ENCODE measurements at places on chromosomes 5 and 9. TPM values are rescaled to one million over a fixed set of nuclear protein-coding genes. Genes with fewer than 3 reads are reported as not detected.

DNA sequence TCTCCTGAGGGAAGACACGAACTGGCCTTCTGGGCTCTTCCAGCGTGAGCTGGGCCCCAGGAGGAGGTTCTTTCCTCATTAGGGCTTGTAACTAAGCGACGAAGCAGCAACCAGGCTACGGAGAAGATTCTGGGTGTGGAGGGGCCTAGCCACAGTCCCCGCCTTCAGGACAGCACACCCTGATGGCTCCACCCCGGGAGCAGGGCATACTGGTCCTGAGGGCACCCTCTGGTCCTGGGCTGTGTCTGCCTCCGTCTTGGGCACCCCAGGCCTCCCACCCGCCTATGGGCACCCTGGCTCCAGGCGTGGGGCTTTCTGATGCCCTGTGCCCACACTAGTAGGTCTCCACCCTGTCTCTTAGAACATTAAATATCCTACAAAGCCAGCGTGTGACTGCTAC lies 136.4 kb downstream of the OLFM1 start:
- H3K4me1 ChIP-seq: no peaks in the 10 kb centered on the region
- no peaks in the 10 kb centered on the region for H3K36me3 ChIP-seq
- H3K27me3 ChIP-seq: no peaks in the 10 kb centered on the region
- no peak overlapping the region for H3K27ac ChIP-seq

- H3K4me3 ChIP-seq: no peak overlapping the region
- no peaks in the 10 kb centered on the region for H3K27me3 ChIP-seq
- DNase-seq: no peak
- no peak overlapping the region for H3K27ac ChIP-seq
These were observed 18.8 kb downstream of the HBEGF start for GRCh38 chr5:140327589-140327988.

- no peak for DNase-seq
- no peaks in the 10 kb centered on the region for H3K36me3 ChIP-seq
- no peak overlapping the region for H3K27ac ChIP-seq
- H3K4me1 ChIP-seq: no peaks in the 10 kb centered on the region
- no peak overlapping the region for H3K4me3 ChIP-seq
These were observed 98.7 kb upstream of the MPDZ start for GRCh38 chr9:13378154-13378553.

DNA sequence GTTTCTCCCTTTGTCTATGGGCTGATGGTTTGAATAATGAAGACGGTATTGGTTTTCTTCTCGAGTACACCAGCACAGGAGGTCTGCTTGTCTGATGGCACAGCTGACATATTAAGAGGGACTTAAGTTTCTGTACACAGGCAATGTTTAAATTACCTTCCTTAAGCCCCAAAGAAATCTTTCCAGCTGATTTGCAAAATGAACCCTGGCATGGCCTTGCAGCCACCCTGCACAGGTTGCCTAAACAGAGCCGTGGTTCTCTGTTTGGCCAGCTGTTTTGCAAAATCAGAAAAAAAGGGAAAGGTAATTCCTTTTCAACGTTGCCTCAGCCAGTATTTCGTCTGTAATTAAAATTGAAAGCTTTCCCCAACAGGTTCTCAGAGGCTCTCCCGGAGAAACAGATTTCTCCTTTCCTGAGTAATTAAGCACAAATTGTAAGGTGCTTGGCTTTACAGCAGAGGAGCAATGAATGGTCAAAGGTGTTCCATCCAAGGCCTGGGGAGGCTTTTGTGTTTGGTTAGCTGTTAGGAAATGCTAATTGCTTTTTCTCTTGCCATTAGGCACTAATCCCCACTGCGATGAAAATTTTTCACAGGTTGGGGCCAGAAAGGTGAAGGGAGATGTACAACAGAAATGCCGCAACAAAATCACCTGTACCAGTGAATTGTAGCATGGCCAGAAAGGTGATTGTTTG lies 138.9 kb downstream of the RASEF start:
- H3K4me3 ChIP-seq: no peak overlapping the region
- H3K36me3 ChIP-seq: no peaks in the 10 kb centered on the region
- no peak overlapping the region for H3K27ac ChIP-seq

GRCh38 chr9:122095010-122095767 lies 2.1 kb upstream of the TTLL11 start:
- H3K27ac ChIP-seq: no peak overlapping the region
- no peaks in the 10 kb centered on the region for H3K36me3 ChIP-seq
- no peaks in the 10 kb centered on the region for H3K27me3 ChIP-seq
- H3K4me3 ChIP-seq: no peak overlapping the region
- no peak for DNase-seq

GRCh38 chr5:76956033-76956432 lies 3.2 kb downstream of the CRHBP start:
- no peak for DNase-seq
- H3K36me3 ChIP-seq: no peaks in the 10 kb centered on the region
- H3K27me3 ChIP-seq: peaks cover 1% of the 10 kb centered on the region
- no peak overlapping the region for H3K4me3 ChIP-seq

DNA sequence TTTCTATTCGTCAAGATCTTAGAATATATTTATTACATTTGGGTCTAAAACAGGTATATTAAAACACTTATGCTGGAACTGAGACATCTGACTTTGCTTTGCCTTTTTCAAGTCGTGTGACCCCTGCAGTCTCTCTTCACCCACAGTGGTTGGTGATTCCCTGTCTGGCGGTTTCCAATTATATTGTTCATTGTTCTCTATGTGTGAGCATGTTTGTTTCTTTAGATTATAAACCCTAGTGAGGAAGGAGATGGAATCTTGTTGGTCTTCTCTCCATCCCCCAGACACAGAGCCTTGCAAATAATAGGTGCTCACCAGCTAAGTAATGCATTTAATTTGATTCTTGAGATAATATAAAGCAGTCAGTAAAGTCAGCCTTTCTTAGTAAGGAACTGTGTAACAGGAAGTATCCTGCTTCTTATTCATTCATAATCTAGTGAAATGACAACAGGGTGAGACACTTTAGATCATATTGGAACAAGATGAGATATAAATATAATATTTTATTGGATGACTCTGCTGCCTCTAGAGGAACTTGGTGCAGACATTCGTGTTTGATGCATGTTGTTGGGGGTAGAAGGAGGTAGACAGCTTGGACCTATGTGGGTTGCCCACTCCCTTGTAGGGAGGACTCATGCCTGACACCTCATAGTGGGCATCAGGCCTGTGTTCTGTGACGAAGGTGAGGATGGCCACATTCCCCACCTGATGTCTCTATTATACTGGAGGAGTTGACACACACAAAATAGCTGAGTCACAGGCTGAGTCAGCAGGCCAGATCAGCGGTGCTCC lies 88.1 kb downstream of the FGF1 start:
- H3K27me3 ChIP-seq: no peaks in the 10 kb centered on the region
- DNase-seq: no peak
- no peak overlapping the region for H3K27ac ChIP-seq
- no peak overlapping the region for H3K4me3 ChIP-seq
- no peaks in the 10 kb centered on the region for H3K36me3 ChIP-seq

DNA sequence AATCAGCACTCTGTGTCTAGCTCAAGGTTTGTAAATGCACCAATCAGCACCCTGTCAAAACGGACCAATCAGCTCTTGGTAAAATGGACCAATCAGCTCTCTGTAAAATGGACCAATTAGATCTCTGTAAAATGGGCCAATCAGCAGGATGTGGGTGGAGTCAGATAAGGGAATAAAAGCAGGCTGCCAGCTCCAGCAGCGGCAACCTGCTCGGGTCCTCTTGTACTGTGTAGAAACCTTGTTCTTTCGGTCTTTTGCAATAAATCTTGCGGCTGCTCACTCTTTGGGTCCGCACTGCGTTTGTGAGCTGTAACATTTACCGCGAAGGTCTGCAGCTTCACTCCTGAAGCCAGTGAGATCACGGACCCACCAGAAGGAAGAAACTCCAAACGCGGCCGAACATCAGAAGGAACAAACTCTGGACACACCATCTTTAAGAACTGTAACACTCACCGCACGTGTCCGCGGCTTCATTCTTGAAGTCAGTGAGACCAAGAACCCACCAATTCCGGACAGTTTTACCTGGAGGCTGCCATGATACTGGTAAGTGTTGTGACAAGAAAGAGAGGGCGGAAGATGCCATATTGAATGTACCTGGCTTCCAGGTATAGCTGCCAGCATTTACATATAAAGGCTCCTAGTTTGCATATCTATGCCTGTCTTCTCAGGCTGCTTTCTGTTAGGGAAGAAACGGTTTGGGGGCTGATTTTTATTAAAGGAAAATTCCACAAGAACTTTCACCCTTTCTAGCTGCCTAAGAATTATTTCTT lies 758.5 kb upstream of the CTNND2 start:
- peak; percentile 46 for DNase-seq
- H3K27ac ChIP-seq: no peak overlapping the region
- H3K36me3 ChIP-seq: no peaks in the 10 kb centered on the region
- no peak overlapping the region for H3K4me3 ChIP-seq
- no peaks in the 10 kb centered on the region for H3K27me3 ChIP-seq

- H3K4me1 ChIP-seq: no peaks in the 10 kb centered on the region
- DNase-seq: no peak
- no peak overlapping the region for H3K27ac ChIP-seq
- H3K36me3 ChIP-seq: no peaks in the 10 kb centered on the region
These were observed 50.9 kb downstream of the EXD3 start for GRCh38 chr9:137371946-137372651.

GRCh38 chr9:1604942-1605560 lies 410.1 kb upstream of the SMARCA2 start:
- H3K4me1 ChIP-seq: no peaks in the 10 kb centered on the region
- H3K27me3 ChIP-seq: no peaks in the 10 kb centered on the region
- H3K36me3 ChIP-seq: no peaks in the 10 kb centered on the region
- H3K4me3 ChIP-seq: no peak overlapping the region

DNA sequence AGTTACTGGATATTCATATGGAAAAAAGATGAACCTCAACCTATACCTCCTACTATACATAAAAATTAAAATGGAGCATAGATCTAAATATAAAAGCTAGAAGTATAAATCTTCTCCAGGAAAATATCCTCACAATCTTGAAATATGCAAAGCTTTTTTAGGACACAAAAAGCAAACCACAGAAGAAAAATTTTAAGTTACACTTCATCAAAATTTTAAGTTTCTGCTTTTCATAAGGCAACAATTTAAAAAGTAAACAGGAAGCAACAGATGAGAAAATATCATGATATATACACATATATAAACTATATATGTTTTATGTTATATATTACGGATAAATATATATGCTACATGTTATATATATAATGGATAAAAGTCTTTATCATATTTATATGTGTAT lies 157.5 kb downstream of the ADAMTS6 start:
- H3K27me3 ChIP-seq: no peaks in the 10 kb centered on the region
- no peak overlapping the region for H3K27ac ChIP-seq
- H3K4me3 ChIP-seq: no peak overlapping the region

DNA sequence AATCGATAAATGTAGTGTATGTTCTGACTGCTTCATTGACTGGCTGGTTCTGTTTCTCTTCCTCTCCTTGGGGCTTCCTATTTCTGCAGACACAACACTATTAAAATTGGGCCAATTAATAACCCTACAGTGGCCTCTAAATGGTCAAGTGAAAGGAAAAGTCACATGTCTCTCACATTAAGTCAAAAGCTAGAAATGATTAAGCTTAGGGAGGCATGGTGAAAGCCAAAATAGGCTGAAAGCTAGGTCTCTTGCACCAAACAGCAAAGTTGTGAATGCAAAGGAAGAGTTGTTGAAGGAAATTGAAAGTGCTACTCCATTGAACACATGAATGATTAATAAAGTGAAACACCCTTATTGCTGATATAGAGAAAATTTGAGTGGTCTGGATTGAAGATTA lies 58.2 kb downstream of the CCNH start:
- DNase-seq: no peak
- H3K4me1 ChIP-seq: no peaks in the 10 kb centered on the region
- H3K4me3 ChIP-seq: no peak overlapping the region
- no peaks in the 10 kb centered on the region for H3K27me3 ChIP-seq

DNA sequence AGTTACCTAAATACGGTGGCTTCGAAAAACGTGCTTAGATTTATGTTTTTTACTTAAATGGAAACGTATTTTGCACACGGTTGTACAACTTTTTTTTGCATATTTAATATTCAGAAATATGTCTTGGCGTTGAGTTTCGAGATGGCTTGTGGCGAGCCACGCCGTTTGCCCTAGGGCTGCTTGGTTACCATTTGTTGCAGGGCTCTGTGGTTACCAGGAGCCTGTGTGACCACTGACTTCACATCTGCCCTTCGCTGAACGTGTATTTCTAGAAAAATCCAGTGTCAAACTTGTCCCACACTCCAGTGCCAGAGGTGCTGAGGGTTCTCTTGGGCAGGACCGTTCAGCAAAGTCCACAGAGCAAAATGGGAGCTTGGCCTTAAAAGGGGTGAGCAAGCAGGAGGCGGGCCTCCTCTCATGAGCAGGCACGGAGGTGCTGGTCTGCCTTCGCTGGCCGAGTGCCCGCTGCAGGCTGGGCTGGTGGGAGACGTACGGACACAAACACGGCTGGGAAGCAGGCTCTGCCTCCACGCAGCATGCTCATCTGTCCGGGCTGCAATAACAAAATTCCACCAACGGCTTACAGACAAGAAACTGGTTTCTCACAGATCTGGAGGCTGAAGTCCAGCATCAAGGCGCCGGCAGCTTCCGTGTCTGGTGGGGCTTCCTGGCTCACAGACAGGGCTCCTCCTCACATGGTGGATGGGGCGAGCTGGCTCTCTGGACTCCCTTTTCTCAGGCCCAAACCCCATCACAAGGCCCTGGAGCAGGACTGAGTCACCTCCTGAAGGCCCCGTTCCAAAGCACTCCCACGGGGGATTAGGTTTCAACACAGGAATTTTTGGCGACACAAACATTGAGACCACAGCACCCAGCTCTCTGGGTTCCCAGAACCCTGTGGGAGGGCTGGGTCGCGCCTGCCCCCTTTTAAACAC lies 5.4 kb downstream of the MRPL36 start:
- H3K27me3 ChIP-seq: no peaks in the 10 kb centered on the region
- no peak overlapping the region for H3K27ac ChIP-seq
- H3K4me3 ChIP-seq: no peak overlapping the region
- no peaks in the 10 kb centered on the region for H3K4me1 ChIP-seq
- DNase-seq: peak; percentile 47
- H3K36me3 ChIP-seq: no peaks in the 10 kb centered on the region

DNA sequence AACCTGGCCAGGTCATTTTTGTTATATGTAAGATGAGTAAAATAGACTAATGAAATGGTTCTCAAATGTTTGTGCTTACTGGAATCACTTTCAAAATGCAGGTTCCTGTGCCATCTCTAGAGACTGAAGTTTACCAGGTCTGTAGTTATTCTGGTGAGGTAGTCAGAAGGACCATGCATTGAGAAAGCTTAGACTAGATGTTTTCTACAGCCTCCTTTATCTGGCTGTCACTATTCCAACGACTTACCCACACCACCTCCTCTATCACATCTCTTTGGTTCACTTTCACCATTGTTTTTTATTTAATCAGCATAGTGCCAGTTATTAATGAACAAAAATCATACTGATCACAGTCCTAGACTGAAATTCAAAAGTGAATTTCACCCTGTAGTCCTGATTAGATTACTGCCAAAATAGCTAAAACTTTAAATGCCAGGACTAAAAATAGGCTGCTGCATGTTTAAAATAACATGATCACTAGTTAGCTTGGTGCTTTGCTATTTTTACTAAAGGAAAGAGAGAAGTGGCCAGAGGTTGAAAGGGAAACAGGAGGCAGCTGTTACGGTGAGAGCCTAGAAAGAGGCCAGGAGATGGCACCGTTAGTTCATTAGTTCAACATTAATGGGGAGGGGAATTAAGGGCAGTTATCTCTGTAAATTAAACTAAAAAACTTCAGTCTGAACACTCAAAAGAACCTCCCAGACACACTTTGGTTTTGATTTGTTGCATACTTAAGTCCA lies 13.9 kb upstream of the FNIP1 start:
- no peaks in the 10 kb centered on the region for H3K36me3 ChIP-seq
- no peaks in the 10 kb centered on the region for H3K4me1 ChIP-seq
- H3K4me3 ChIP-seq: peak overlapping the region; percentile 26
- no peak overlapping the region for H3K27ac ChIP-seq
- no peaks in the 10 kb centered on the region for H3K27me3 ChIP-seq

Gene DMGDH
- total RNA-seq: 1.6 TPM

Gene SLC34A3
- not detected for total RNA-seq

Gene IL5
- total RNA-seq: not detected

Gene ZFP37
- 4.5 TPM for total RNA-seq

Gene ENTREP1
- total RNA-seq: 5.7 TPM

Gene REXO4
- total RNA-seq: 19.1 TPM

Measured in aorta (tissue), 5 donors.